ENCODE measurements at places on chromosomes 16 and 17.

DNA sequence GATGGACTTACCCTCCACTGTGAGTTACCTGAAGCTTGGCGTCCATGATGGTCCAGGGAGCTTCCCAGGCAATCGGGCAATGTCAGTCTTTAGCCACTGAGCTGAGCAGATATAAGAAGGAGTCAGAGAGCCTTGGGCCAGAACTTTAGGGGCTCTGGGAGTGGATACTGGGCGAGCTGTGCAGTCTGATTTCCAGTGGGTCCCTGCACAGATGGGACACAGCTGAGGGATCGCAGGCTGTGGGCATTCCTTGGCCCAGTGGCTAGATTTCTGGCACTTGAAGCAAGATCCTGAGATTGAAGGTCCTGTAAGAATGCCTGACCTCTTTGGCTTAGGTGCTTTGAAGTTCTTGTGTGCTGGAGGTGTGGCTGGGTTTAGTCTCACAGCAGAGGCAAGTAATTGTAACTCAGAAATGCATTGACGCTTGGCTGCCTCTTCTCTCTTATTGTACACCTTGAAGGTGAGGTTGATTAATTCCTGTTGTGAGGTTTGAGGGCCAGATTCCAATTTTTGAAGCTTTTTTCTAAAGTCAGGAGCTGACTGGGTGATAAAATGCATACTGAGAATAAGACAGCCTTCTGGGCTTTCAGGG, 2283.8 kb downstream of the TP53TG3F start:
- no peak for DNase-seq

GRCh38 chr17:2723505-2723996, 12.0 kb upstream of the CLUH start:
- no peak for DNase-seq

- no peak for DNase-seq
These were observed 78.3 kb upstream of the CIBAR2 start for GRCh38 chr16:85190572-85190971.

DNA sequence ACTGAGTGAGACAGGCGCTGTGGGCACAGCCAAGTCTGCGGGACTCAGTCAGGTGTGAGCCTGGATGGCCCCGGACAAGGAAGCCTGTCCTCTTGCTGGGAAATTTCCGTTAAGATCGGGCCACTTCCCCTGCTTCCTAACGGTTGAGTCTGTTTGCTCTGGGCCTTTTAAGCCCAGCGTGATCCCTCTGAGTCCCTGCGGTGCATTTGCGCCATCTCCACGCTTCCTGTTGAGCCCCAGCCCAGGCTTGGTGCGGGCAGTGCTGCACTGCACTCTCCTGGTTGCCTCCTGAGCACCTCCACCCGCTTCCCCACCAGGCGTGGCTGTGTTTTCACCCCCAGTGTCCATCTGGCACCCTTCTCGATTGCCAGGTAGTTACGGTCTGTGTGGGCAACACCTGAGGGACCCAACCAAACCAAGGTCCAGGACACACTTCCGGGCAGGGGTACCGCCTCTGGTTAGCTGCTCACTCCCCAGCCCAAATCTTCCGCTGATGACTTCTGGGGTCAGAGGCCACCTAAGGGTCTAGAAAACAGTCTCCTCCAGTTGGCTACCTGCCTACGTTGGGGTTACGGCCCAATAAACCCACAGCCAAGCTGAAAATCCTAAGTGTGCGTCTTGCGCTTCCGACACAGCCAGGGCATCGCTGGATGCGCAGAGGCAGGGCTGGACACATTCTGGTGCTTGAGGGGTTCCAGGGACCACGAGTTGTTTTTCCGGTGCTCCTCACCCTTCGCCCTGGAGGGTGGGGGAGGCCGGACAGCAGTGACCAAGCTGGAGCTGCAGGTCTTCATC, 1.4 kb upstream of the SLC25A10 start:
- DNase-seq = peak; percentile 73

GRCh38 chr16:71311553-71312158, 22.5 kb upstream of the CMTR2 start:
- peak; percentile 45 for DNase-seq

- peak; percentile 54 for DNase-seq
These were observed 30.1 kb upstream of the CPNE2 start for GRCh38 chr16:57062329-57062728.

DNA sequence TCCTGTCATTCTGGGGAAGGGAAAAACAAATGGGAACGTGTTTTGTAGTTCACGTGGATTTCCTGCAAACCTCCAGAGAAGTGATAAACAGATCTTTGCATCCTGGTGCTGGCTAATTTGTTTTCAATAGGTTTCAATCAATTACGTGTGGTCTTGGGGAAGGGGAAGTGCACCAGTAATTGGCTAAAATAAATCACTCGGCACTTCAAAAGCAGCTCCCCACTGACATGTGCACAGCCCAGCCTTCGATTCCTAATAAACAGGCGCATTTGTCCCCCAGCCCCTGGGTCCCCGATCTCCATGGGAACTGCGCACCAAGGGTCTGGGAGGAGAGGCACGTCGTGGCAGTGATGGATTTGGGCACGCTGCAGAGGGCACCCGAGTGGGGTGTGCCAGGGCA, 112.9 kb upstream of the GSE1 start:
- DNase-seq = no peak

GRCh38 chr17:80671039-80671824, 126.6 kb downstream of the RPTOR start:
- DNase-seq = no peak

DNA sequence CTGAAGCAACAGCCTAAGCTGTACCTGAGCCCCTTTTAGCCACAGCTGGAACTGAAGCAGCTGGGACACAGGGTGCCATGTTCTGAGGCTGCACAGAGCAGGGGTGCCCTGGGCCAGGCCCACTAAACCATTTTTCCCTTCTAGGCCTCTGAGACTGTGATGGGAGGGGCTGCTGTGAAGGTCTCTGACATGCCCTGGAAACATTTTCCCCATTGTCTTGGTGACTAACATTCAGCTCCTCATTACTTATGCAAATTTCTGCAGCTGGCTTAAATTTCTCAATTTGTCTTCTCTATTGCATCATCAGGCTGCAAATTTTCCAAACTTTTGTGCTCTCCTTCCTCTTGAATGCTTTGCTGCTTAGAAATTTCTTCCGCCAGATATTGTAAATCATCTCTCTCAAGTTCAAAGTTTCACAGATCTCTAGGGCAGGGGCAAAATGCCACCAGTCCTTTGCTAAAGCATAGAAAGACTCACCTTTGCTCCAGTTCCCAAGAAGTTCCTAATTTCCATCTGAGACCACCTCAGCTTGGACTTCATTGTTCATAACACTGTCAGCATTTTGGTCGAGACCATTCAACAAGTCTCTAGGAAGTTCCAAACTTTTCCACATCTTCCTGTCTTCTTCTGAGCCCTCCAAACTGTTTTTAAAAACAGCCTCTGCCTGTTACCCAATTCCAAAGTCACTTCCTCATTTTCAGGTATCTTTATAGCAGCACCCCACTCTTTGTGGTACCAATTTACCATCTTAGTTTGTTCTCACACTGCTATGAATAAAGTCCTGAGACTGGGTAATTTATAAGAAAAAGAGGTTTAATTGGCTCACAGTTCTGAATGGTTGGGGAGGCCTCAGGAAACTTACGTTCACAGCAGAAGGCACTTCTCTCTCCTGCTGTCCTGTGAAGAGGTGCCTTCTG, 49.8 kb downstream of the TMEM100 start:
- no peak for DNase-seq

- DNase-seq = peak; percentile 51
These were observed 451.5 kb upstream of the HSBP1 start for GRCh38 chr16:83356266-83356665.

GRCh38 chr16:84605339-84605848, 12.5 kb downstream of the COTL1 start:
- no peak for DNase-seq

DNA sequence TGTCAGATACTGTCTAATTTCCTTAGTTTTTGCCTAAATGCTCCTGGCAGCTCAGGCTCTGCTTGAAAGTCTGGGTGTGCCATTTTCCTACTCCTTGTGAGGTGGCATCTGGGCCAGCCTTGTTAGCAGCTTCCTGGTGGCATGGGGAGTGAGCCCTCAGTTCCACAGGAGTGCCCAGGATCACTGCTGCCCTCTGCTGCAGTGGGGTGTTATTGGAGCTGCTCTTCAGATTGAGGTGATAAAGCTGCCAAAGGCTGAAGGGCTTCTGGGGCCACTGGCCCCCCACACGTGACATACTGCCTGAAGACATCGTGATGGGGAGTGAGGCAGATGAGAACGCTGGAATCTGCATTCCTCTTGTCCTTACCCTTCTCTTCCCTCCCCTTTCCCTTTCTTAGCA, 27.4 kb downstream of the CEP95 start:
- peak; percentile 16 for DNase-seq

DNA sequence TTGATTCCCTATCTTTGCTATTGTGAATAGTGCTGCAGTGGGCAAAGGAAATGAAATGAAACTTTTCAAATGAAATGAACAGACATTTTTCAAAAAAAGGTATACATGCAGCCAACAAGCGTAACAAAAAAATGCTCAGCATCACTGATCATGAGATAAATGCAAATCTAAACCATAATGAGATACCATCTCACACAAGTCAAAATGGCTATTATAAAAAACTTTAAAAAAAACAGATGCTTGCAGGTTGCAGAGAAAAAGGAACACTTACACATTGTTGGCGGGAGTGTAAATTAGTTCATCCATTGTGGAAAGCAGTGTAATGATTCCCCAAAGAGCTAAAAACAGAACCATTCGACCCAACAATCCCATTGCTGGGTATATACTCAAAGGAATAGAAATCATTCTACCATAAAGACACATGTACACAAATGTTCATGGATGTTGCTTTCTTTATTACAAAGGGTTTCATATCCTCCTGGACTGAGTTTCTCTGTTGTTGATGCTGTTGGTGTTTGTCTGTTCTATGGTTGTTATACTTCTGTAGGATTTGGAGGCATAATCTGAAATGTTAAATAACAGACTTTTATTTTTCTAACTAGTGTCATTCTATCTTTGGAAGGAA, 99.3 kb upstream of the SOX9 start:
- no peak for DNase-seq

DNA sequence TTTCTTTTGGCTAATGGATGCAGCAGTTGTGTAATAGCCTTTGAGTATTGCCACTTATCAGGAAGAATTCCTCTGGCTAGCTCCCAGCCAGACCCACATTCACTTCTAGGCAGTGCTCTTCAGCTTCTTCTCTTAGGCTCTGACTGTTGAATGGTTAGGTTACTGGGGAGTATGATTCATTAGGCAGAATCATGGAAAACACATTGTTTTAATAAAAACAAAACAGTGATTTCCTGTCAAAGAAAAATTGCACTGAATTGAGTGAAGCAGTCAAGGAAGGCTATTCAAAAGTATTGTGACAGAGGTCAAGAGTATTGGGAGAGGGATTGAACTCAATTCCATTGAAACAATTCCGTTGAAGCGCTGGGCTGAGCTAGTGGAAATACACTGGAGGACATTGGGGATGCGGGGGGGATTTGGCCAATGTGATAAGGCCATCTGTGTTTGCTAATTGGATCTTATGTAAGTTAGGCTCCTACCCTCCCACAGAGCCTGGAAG, 68.0 kb downstream of the CNTNAP4 start:
- no peak for DNase-seq

DNA sequence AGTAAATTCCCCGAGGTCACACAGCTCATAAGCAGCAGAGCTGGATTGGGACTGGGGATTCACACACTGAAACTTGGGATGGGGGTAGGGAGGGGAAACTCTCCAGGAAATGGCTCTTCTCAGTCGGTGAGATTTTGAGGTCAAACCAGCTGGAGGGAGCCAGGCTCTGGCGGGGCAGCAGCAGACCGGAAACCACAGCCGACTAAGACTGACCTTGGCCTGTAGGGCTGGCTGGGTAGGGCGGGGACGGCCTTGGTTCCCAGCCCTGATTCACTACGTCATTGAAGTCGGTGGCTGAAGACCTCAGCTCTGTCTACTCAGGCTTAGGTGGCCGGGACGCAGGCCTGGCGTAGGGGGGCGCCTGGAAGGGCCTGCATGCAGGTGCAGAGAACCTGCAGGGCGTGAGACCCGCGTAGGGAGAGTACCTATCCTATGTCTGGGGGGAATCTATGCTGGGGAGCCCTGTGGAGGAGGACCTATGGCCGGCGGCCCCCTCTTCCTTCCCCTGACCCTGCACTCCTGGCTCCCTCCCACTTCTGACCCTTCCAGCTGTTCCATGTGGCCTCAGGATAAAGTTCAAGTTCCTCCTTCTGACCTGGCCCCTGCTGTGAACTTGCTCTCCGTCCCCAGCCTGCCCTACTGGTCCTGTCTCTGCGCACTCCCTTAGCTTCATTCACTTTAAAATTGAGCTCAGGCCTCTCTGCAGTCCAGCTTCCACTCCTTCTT, 11.9 kb upstream of the SLC4A1 start:
- DNase-seq = peak; percentile 87

GRCh38 chr17:28199115-28199514, 119.9 kb upstream of the TMEM97 start:
- DNase-seq = no peak

DNA sequence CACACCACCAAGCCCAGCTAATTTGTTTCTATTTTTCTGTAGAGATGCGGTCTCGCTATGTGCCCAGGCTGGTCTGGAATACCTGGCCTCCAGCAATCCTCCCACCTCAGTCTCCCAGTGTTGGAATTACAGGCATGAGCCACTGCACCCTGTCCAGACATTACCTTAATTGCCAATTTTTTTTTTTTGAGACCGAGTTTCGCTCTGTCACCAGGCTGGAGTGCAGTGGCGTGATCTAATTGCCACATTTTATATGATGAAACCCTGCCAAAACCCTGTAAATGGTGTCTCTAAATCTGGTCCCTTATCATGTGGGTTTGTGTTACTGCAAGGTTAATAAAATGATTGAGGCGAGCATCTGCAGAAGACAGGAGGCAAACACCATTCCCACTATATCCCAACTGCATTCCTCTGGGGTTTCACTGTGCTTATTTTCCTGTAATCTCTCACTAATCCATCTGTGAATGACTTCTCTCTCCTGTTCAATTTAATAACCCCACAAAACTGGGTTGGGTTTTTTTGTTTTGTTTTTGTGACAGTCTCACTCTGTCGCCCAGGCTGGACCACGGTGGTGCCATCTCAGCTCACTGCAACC, 19.4 kb upstream of the TRIM25 start:
- no peak for DNase-seq

- DNase-seq = no peak
These were observed 4.3 kb downstream of the TMC6 start for GRCh38 chr17:78124081-78124835.

DNA sequence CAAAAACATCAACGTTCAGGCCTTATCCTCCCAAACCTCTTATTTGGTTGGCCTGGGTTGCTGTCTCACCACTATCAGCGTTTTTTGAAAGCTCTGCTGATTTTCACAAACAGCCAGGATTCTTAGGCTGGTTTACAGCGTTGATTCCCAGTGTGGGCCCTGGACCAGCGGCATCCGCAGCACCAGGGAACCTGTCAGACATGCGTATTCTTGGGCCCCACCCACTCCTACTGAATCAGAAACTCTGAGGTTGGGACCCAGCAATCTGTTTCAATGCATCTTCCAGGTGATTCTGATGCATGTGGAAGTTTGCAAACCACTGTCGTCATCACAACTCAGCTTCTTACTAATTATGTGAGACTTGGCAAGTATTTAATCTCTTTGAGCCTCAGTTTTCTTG, 58.5 kb downstream of the RGS9 start:
- DNase-seq = no peak

GRCh38 chr16:29991571-29991904, 3.9 kb downstream of the HIRIP3 start:
- DNase-seq = no peak

- no peak for DNase-seq
These were observed 5.8 kb downstream of the SECTM1 start for GRCh38 chr17:82327757-82328140.

GRCh38 chr17:6352801-6353560, 81.9 kb downstream of the AIPL1 start:
- DNase-seq = no peak

Measured in RPMI8226 (cell line).